ENCODE measurements at places on chromosomes 12 and 14.
A peak's percentile ranks its signal among the peaks of the same experiment; 100 is the strongest.

DNA sequence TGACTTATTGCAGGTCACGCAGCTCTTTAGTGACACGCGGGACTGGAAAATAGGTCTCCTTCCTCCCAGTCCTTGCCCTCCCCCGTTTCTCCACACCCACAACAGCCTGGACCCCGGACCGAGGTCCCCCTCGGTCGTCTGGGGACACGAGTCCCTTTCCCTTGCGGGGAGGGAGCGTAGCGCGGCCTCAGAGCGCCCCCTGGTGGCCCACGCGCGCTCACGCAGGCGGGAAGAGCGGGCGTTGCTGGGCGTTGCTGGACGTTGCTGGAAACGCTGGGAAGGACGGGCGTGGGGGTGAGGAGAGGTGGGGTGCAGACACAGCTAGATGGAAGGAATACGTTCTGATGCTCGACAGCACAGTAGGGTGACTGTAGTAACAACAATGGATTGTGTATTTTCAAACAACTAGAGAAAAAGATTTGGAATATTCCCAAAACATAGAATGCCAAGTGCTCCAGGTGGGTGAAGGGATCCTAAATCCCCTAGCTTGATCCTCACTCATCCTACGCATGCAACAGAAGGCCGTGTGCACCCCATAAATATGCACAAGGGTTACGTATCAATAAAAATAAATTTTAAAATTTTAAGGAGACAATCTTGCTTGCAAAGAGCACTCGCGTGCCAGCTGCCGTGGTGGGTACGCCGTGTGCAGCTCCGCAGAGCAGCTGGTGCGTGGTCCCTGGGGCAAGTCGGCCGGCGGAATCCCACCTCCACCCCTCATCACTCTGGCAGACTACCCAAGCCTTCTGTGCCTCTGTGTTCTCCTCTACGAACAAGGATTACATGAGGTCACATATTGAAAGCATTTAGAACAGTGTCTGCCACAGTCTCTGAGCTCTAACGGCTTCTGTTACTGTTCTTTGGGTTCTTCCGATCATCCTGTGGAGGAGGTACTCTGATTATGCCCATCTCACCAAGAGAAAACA, 87.4 kb downstream of the B4GALNT3 start:
- H3K27ac ChIP-seq, result no peak overlapping the region
- H3K27me3 ChIP-seq, result no peaks in the 10 kb centered on the region
- peaks cover 42% of the 10 kb centered on the region for H3K4me1 ChIP-seq
- H3K4me3 ChIP-seq, result no peak overlapping the region
- no peak for DNase-seq

DNA sequence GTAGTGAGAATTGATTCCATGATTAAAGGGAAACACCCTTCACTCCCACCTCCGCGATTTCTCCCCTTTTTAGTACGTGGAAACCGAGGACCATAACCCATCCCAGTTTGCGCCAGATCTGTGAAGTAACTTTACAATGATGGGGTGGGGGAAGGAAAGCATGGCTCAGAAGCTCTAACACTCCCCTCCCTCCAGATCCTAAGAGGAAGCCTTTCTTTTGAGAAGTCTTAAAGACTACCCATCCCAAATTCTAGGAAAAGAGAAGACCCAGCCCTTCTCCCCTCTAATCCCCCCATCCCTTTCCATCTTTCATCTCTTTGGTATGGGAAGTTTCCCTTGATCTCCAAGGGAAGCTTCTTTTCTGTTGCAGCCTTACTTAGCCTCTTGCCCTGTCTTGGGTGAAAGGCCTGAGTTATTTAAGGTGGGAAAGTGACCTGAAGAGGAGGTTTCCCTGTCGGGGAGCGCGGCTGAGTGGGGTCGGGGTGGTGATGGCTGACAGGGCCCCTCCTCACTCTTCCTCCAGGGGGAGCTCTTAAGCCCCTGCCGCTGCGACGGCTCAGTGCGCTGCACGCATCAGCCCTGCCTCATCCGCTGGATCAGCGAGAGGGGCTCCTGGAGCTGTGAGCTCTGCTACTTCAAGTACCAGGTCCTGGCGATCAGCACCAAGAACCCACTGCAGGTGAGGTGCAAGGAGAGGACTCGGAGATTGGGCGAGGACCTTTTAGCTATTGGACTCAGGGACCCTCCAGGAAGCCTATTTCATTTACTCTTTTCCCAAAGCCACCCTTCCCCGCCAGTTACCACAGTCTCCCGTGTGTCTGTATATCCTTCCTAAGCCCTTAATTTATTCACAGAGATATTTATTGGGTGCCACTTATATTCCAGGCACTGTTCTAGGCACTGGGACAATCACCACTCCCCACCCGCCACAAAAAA, 1.8 kb downstream of the MARCHF9 start:
- DNase-seq, result no peak
- no peaks in the 10 kb centered on the region for H3K27me3 ChIP-seq
- no peak overlapping the region for H3K27ac ChIP-seq
- peaks cover 14% of the 10 kb centered on the region for H3K36me3 ChIP-seq

GRCh38 chr12:4285070-4285469, 11.5 kb downstream of the CCND2 start:
- peaks cover 58% of the 10 kb centered on the region for H3K36me3 ChIP-seq
- no peak for DNase-seq
- no peak overlapping the region for H3K4me3 ChIP-seq
- no peaks in the 10 kb centered on the region for H3K27me3 ChIP-seq

DNA sequence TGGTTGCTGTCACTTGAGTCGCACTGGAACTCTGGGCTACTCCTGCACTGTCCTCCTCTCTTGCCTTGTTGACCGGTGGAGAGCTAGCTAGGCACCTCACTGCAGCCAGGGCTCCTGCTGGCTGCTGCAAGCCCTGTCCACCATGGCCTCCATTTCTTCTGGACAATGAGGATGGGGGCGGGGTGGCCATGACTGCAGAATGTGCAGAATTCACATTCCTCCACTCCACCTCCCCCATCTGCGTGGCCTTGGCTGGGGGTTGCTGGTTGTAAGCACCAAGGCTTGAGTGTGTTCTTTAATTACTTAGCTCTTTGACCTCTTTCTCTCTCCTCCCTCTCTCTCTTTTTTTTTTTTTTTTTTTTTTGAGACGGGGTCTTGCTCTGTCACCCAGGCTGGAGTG, 248.5 kb downstream of the PCNX1 start:
- no peak for DNase-seq
- no peak overlapping the region for H3K4me3 ChIP-seq
- no peaks in the 10 kb centered on the region for H3K27me3 ChIP-seq
- no peaks in the 10 kb centered on the region for H3K4me1 ChIP-seq

DNA sequence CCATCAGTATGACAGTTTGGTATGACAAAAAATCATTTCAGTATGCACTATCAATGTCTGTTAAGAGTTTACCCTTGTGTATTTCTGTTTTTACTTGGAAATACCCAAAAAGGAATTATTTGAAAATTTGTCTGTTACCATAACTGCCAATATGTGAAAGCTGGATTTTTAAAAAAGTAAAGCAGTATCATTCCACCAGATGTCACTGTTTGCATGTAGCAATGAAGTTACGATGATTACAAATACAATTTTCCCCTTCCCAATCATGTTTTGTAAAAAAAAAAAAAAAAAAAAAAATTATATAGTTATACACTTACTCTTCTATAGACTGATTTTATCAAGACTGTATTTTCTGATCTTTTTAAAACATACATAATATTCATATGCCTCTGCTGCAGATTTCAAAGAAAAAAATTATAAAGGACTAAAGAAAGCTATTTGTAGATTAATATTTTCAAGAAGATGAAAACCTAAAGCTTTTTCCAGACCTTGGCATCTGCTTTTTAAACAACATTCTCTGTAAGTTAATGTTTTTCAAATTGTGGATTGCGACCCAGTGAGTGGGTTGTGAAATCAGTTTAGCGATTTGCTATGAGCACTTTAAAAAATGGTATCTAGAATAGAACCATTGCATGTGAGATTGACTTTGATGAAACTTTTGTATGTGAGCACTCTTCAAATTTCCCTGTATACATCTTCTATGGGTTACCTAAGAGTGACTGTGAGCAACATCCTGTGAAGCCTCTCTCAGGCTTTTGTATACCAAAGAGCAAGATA, 114.2 kb downstream of the TTC6 start:
- no peak for DNase-seq
- H3K27me3 ChIP-seq, result no peaks in the 10 kb centered on the region
- no peak overlapping the region for H3K4me3 ChIP-seq
- no peaks in the 10 kb centered on the region for H3K36me3 ChIP-seq
- H3K4me1 ChIP-seq, result no peaks in the 10 kb centered on the region
- no peak overlapping the region for H3K27ac ChIP-seq

GRCh38 chr14:62138593-62138992, 376.4 kb downstream of the SNAPC1 start:
- no peak overlapping the region for H3K4me3 ChIP-seq
- no peaks in the 10 kb centered on the region for H3K27me3 ChIP-seq
- no peak for DNase-seq
- no peaks in the 10 kb centered on the region for H3K4me1 ChIP-seq
- H3K36me3 ChIP-seq, result no peaks in the 10 kb centered on the region
- no peak overlapping the region for H3K27ac ChIP-seq

- no peaks in the 10 kb centered on the region for H3K27me3 ChIP-seq
- H3K4me1 ChIP-seq, result peaks cover 50% of the 10 kb centered on the region
- no peak for DNase-seq
- no peaks in the 10 kb centered on the region for H3K36me3 ChIP-seq
These were observed 207.9 kb upstream of the BCL2L14 start for GRCh38 chr12:11862798-11863197.

GRCh38 chr12:94722664-94723063, 72.3 kb upstream of the TMCC3 start:
- DNase-seq, result no peak
- no peaks in the 10 kb centered on the region for H3K36me3 ChIP-seq
- H3K4me3 ChIP-seq, result no peak overlapping the region

DNA sequence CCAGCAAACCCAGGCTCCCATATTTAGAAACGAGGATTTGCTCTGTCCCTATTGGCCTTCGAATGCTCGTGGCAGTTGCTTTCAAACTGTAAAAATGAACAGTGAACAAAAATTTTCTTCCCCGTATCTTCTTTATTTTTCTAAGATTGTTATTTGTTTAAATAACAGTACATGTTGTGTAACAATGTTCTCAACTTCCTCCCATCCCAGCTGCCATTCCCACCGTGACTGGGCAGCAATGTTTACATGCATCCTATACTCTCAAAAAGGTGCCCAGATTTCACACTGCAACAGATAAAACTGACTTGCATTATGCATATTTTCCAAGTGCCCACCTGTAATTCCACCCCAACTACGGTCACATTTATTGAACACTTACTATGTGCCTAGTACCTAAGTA, 12.8 kb downstream of the VCPKMT start:
- H3K4me3 ChIP-seq, result no peak overlapping the region
- H3K27me3 ChIP-seq, result no peaks in the 10 kb centered on the region
- H3K4me1 ChIP-seq, result no peaks in the 10 kb centered on the region
- no peak overlapping the region for H3K27ac ChIP-seq
- no peak for DNase-seq

- no peak overlapping the region for H3K4me3 ChIP-seq
- H3K27ac ChIP-seq, result no peak overlapping the region
- no peaks in the 10 kb centered on the region for H3K27me3 ChIP-seq
- no peaks in the 10 kb centered on the region for H3K4me1 ChIP-seq
- no peak for DNase-seq
- no peaks in the 10 kb centered on the region for H3K36me3 ChIP-seq
These were observed 525.2 kb upstream of the CCDC196 start for GRCh38 chr14:65961004-65961403.

DNA sequence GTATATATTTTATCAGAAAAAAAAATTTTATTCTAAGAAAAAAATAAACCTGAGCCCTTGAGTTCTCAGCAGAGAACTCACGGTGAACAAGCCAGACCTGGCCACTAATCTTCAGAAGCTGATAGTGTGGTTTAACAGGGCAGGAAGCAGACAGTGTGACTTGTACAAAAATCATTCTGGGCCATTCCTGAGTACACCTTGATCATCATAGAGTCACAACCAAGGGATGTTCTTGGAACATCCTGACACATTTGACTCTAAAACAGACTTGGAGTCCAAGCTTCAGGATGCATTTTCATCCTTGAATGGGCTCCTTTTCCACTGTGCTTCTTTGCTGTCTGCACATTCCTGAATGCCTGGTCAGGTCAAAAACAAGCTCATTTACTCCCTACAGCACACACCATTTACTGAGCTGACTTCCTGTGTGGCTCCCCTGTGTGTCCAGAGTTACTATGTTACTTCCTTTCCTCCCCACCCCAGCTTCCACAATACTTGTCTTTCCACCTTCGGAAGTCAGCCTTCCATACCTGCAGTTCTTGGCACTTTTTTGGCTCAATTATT, 112.0 kb downstream of the ANO6 start:
- H3K27ac ChIP-seq, result peak overlapping the region; percentile 9
- H3K4me1 ChIP-seq, result peaks cover 14% of the 10 kb centered on the region
- DNase-seq, result no peak
- no peak overlapping the region for H3K4me3 ChIP-seq
- no peaks in the 10 kb centered on the region for H3K27me3 ChIP-seq
- no peaks in the 10 kb centered on the region for H3K36me3 ChIP-seq

- no peak for DNase-seq
- no peaks in the 10 kb centered on the region for H3K4me1 ChIP-seq
- no peak overlapping the region for H3K27ac ChIP-seq
- no peaks in the 10 kb centered on the region for H3K36me3 ChIP-seq
- H3K27me3 ChIP-seq, result no peaks in the 10 kb centered on the region
These were observed 378.1 kb downstream of the ALG10 start for GRCh38 chr12:34400411-34400881.

DNA sequence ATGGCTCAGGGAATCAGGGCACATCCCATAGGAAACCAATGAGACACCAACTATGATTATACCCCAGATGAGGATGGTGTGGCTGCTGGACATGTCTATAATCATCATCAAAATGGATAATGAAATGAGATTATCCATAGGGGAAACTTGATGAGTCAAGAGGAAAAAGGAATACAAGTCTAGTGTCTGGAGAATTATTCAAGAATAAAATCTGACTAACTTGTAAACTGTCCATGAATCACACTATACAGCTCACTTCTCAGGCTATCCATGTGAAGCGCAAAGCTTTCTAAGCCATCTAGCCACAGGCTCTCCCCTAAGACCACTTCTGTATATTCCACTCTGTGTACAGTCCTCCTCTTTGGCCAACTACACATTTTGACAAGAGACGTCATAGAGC, 52.5 kb downstream of the DUSP16 start:
- no peak overlapping the region for H3K4me3 ChIP-seq
- no peak for DNase-seq
- H3K36me3 ChIP-seq, result no peaks in the 10 kb centered on the region
- no peaks in the 10 kb centered on the region for H3K27me3 ChIP-seq

GRCh38 chr12:58450868-58451482, 469.3 kb downstream of the LRIG3 start:
- no peaks in the 10 kb centered on the region for H3K27me3 ChIP-seq
- no peak overlapping the region for H3K4me3 ChIP-seq
- H3K36me3 ChIP-seq, result no peaks in the 10 kb centered on the region
- no peak for DNase-seq
- no peak overlapping the region for H3K27ac ChIP-seq

DNA sequence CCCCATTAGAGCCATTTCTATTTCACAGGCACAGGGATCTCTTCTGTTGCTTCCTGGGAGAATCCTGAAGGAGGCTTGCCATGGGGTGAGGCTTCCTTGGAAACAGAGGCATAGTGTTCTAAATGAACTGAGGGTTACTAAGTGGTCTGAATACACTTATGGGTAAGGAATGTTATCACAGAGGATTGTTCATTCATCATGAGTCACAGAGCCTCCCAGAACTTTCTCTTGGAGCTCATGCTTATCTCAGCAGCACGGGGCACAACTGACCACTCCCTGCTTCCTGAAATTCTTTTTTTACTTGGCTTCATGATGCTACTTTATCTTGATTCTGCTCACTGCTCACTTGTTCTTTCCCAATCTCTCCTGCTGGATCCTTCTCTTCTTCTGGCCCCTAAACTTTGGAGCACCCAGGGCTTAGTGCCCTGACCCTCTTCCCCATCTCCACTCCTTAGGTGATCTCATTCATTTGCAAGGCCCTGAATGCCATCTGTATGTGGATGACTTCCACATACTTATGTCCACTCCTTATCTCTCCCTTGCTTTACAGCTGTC, 57.9 kb downstream of the ANO6 start:
- peak overlapping the region; percentile 67 for H3K27ac ChIP-seq
- H3K27me3 ChIP-seq, result no peaks in the 10 kb centered on the region
- H3K4me1 ChIP-seq, result peaks cover 41% of the 10 kb centered on the region
- H3K4me3 ChIP-seq, result no peak overlapping the region

Data from thoracic aorta (tissue), 2 donors.